ENCODE measurements at places on chromosomes 2 and 18.

DNA sequence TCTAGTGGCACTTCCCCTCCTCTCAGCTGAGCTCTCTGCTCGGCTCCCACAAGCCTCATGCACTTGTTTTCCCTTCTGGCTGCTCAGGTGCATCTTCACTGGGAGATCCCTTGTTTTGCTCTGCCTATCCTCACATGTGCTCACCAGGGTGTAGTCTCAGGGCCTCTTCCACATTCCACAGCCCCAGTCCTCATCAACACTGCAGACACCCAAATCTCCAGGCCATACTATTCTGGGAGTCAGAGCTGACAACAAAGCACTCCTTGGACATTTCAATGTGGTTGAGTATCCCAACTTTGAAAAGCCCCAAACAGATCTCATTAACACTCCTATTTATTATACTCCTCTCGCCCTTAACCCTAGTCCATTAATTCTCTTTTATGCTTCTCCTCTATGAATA is 71.3 kb downstream of the CCDC93 start:
- DNase-seq: no peak

- no peak for DNase-seq
Measured at GRCh38 chr2:207064128-207064690, 101.5 kb downstream of the KLF7 start.

DNA sequence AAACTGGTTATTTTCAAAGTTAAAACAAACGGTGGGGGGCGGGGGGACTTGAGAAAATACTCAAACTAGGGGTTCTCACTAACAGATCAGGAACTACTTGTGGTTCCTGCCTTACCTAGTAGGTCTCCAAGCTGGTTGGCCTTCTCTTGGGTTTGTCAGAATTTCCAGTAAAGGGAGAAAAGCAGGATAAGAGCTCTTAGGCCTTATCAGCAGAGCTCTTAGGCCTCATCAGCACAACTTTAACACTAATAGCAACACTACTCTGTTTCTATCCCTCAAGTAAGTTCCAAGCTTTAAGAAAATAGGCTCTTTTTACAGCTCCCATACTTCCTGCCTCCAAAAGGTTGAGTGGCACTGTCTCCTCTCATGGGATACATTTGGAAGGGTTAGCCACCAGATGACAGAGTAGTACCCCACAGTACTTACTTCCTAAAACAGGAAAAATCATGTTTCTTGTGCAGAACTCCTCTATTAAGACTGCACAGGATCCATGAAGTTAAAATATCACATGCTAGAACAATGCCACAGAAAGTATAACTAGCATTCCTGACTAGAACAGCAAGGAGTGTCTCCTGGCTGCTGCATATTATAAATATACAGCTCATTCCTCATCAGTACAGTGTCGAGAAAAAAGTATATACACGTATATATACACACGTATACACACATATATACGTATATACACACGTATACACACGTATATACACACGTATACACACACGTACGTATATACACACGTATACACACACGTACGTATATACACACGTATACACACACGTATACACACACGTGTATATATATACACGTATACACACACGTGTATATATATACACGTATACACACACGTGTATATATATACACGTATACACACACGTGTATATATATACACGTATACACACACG is 6.1 kb downstream of the FBXO11 start:
- no peak for DNase-seq

DNA sequence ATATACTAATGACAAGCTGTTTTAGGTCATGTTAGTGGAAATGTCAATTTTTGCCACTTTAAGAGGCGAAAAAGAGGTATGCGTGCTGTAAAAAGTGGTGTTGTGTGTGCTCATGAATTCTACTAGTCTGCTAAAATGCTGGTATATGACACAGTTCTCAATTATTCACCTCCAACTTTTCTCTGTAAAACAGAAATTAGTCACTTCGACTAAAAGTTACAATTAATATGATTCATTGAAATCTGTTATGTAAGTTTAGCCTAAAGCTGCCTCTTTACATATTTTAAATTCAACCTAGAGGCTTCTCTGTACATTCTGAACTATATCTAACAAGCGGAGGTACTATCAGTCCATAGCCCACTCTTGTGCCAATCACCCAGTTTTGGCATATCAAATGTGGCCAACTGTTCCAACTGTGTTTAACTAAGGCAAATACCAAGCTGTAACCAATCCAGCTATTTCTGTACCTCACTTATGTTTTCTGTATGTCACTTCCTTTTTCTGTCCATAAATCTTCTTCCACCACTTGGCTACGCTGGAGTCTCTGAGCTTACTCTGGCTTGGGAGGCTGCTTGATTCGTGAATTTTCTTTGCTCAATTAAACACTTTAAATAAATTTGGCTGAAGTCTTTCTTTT is 20.8 kb downstream of the BAZ2B start:
- no peak for DNase-seq

DNA sequence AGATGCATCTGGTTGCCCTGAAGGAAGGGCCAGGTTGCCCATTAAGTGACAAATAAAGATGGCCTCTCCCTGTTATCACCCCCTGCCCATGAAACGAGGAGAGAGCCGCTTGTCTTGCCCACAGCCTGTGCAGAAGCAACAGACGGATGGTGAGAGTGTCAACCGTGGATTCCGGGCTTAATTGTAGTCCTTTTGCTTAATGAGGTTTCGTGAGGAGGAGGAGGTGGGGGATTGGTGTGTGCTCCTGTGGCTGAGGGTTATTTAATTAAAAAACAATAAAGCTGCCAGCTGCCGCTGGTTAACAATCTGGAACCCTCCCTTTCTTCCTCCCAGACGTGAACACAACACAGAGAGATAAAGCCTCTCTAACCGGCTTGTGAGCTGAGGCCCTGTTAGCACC is 188.0 kb upstream of the PARD3B start:
- DNase-seq: no peak

DNA sequence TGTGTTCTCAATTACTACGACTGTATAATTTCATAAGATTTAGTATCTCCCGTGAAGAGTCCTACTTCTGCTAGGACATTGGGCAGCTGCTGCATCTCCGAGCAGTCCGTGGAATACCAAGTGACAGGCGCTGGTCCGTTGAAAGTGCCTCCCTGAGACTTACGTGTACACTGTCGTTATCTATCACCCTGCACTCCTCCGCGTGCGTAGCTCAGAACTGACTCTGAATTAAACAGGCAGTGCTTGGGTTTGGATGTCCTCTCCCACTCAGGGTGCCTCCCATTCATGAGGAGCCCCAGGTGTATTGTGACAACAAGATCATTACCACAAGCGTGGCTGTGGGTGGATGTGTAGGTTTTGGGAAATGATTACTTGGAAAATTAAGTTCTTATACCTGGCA is 148.4 kb downstream of the SH3RF3 start:
- no peak for DNase-seq

- no peak for DNase-seq
Measured at GRCh38 chr2:6644261-6644660, 221.4 kb downstream of the CMPK2 start.

DNA sequence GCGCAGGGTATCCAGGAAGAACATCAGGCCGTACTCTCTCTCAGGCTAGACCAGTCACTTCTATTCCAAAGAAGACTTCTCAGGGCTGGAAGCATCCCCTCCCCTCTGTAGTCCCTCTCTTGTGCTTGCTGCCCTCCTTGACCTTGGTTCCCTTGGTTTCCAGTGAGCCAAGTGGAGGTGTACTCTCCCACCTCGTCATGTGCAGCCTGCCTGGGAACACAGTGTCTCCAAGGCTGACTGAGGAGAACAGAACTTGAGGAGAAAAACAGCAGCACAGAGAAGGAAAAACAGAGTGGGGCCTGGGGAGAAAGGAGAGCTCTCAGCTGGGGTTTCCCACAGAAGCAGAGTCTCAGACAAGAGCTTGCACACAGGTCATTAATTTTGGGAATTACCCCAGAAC is 52.7 kb downstream of the HAUS1 start:
- DNase-seq: no peak

DNA sequence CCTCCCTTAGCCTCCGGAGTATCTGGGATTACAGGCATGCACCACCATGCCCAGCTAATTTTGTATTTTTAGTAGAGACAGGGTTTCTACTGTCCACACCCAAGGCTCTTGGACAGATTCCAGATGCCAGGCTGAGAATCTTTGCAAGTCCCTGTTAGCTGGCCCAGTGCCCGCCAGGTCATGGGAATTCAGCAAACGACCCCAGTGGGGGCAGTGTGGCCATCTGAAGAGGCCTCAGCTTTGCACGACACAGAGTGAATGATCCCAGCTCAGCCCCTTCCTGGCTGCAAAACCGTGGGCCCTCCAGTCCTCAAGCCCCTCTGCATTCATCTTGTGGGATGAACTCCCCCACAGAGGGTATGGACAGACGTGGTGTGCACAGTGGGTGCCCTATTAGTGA is 179.5 kb upstream of the ID2 start:
- DNase-seq: no peak

DNA sequence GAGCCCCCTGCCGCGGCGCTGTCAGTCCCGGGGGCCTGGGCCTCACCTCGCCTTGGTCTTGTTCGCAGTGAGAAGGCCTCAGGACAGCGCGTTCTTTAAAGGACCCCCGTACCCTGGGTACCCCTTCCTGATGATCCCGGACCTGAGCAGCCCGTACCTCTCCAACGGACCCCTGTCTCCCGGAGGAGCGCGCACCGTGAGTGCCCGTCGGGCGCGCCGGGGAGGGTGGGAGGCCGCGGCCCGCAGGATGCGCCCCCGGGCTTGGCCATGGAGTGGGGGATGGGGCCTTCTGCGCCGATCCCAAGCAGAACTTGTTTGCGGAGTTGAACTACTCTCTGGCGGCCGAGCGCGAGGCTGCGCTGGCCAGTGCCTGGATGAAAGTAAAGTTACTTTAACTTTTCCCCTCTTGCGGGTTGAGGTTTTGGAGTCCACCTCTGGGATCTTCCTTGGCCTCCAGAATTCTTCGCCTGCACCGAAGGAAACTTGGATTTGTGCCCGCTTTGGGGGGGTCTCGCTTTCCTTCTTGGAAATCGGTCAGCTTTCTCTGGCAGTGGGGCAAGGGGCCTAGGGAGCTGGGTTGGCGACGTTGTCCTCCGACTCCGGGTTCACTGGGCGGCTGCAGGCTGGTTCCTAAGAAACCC is 1.2 kb downstream of the TCF7L1 start:
- DNase-seq: no peak

GRCh38 chr2:207792244-207792785 is 22.6 kb upstream of the FZD5 start:
- no peak for DNase-seq

DNA sequence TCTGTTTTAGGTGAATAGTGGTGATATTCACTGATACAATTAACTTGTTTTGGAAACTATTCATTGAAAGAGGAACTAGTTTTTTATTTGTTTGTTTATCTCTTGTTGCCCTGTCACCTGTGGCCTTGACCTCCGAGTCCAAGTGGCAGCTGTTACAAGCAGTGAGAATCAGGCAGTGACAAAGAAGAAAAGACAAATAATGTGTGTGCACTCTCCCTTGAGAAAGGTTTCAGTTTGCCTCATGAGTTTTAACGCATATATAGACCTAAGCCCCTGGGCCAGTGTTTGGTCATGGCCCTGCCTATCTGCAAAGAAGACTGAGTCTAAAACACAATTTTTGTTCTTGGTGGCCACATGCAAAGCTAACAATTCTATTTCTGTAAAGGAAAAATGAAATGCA is 15.3 kb downstream of the KYNU start:
- DNase-seq: no peak

DNA sequence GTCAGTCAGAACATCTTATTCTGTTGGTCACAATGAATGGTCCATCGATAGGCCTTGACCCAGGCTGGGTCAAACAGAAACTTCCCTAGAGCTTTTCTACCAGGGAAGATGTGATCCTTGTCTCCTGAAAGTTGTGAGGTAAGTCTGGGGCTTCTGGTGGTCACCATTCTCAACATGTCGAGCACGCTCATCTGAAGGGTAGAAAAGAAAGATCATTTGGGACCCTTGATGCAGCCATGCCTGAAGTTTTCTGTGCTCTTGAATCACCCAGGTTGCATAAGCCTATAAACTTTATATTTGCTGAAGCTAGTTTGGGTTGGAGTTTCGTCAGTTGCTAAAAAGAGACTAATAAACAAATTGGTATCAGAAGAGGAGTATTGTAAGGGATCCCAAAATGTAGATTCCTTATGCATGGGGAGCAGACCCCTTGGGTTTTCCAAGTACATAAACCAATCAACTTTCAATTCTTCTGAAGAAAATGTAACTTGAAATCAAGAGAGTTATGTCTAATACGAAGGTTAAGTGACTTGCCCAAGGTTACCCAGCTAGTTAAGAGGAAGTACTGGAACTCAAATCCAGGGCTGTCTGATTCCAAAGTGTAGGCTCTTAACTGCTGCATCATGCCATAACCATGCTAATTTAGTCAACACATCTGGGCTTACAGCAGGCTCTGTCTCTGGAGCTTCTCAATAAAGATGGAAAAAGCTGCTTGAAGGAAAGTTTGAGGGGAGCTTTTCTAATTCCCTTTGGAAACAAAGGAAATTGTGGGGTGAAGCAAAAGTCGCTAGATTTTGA is 23.2 kb downstream of the TMEM17 start:
- DNase-seq: no peak

DNA sequence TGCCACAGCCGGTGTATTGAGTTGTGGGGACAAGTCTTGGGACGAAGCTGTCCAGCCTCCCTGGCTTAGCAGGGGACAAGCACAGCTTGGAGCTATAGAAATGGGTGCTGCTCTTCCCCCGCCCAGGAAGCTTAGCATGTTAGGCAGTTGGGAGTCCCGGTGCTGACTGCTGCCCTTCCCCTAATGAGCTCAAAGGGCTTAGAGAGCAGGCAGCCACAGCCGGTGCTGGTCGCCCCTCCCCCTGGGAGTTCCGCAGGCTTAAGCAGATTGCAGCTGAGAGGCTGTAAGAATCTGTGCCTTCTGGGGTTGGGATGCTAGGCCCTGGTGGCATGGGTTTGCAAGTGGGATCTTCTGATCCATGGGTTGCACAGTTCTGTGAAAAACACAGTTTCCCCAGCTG is 237.3 kb downstream of the DCDC2C start:
- DNase-seq: no peak

- no peak for DNase-seq
Measured at GRCh38 chr18:35026407-35027061, 14.7 kb upstream of the MAPRE2 start.

GRCh38 chr2:160010361-160011145 is 51.9 kb downstream of the PLA2R1 start:
- no peak for DNase-seq

DNA sequence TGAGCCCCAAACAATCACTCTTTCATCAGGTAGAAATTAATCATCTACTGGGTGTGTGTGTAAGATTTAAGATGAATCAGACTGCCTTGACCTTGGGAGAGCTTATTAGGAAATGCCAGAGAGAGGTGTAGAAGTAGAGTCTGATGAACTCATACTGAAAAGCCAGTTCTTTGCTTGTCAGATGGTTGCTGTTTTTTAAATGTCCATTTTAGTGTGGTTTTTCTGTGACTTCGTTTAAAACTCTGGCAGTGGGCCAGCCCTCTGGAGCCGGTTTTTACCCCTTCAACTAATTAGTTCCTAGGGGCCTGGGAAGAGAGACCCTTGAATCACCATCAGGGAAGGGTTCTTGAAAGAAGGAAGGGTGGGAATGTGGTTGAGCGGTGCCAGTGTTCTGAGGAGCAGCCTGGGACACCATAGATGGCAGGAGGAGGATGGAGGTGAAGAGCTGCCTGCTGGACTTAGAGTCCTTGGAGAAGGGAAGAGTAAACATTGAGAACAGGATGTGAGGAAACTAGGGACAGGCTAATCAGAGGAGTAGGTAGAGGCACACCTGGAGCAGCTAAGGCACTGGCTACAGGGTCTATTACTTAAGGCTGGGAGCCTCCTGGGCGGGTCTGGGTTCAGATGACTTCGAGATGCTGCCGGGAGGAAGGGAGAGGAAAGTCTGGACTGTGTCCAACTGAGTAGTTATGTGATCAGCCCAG is 66.1 kb downstream of the LRRFIP1 start:
- no peak for DNase-seq

GRCh38 chr18:3264362-3264761 is 2.4 kb downstream of the MYL12B start:
- no peak for DNase-seq

- peak; percentile 10 for DNase-seq
Measured at GRCh38 chr2:54604871-54605270, 118.6 kb upstream of the EML6 start.
